ENCODE measurements at places on chromosomes 4 and X. TPM values are rescaled to one million over a fixed set of nuclear protein-coding genes. Genes with fewer than 3 reads are reported as not detected.
A peak's percentile ranks its signal among the peaks of the same experiment; 100 is the strongest.

DNA sequence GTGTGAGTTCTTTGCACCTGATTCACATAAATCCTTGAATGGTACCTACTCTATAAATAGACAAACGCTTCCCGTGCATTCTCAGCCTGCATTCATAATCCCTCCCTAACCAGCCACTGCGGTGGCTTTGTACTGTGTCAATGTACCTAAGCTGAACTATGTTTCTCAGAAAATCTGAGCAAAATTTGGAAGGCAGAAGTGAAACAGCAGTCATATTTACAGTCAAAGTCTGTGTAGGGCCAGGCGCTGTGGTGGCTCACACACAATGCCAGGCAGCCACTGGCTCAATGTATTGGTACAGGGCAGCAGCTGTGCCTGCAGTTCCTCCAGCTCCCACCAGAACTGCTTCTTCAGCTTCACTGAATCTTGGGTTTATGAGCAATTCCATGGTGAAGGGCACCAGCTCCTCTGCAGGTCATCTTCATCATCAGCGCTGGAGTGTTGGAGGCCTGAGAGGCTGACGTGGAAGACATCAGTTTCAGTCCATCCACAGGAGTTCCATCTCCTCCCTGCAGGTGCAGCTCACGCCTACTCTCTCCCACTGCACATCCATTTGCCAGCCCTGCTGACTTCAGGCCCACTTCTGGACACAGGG is 32.3 kb upstream of the IRF2 start:
- DNase-seq, result no peak

Gene USP17L17
- not detected for total RNA-seq

GRCh38 chrX:16018291-16018690 is 105.1 kb upstream of the GRPR start:
- DNase-seq, result no peak

- no peak for DNase-seq
These were observed 248.6 kb downstream of the AFAP1 start for GRCh38 chr4:7691061-7691460.

DNA sequence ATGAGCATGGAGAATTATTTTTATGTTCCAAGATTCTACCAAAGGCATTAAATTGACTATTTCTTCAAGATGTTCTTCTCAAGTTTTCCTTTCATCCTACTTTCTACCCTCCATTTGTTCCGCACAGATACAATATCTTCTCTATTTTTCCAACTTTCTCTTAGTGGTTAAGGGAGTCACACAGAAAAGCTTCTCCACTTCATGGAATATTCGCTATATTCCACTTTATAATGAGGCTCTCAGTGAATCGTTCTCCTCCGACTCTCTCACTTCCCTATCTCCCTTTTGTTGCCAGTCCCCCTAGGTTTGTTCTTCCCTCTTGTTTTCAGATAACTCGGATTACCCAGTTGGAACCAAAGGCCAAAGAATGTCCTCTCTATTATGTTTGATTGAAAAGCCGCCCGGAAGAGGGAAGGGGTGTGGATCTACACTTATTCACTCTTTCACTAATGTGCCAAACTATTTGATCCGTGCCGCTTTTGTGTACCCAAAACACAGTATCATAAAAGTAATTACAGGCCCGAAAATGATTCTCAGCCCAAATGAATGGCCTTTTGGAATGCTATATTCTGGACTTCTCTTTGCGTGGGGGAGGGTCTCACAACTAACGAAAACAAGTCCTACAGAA is 1.2 kb downstream of the SH3D19 start:
- no peak for DNase-seq

Gene DCLK2
- total RNA-seq, result 29.2 TPM

Gene LCORL
- total RNA-seq, result 29.0 TPM

DNA sequence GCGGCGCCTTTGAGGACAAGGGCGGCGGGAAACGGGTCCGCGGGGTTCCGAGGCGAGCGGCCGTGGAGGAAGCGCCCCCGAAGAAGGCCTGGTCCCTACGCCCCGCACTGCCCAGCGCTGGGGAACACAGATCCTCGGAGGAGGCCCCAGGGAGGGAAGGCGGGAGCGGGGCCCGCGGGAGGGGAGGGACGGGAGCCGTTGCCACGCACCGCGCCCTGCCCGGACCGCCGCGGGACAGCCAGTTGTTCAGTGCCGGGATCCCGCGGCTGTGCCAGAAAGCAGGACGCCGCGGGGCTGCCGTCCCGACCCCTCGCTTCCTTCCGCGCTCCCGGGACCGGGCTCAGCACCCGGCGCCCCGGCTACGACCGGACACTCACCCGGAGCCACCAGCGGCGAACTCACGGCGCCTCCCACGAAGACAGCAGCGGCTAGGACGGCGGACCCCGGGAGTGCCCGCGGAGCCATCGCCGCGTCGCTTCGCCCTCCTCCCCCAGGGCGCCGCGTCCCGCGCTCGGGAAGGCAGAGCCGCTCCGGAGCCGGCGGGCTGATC is 278 bp downstream of the RELL1 start:
- DNase-seq, result no peak

DNA sequence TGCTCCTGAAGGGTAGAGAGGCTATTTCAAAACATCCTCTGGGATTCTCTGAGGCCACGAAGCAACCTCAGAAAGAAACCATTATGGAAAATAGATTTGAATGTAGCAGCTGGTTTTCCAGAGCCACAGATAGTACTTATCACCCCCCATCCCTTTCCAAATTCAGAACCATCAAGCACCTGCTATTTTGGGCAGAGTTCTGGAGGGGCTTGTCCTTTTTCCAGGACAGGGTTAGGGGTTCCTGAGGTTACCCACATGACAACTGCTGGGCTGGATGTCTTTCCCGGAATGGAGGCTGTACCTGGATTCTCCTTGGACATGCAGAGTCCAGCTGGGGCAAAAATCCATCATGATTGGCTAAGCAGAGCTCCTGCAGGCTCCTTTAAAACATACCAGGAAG is 22.0 kb upstream of the ZXDA start:
- no peak for DNase-seq

Gene IL21
- total RNA-seq, result not detected

Gene PITX2
- total RNA-seq, result 0.77 TPM

Gene F9
- total RNA-seq, result not detected

DNA sequence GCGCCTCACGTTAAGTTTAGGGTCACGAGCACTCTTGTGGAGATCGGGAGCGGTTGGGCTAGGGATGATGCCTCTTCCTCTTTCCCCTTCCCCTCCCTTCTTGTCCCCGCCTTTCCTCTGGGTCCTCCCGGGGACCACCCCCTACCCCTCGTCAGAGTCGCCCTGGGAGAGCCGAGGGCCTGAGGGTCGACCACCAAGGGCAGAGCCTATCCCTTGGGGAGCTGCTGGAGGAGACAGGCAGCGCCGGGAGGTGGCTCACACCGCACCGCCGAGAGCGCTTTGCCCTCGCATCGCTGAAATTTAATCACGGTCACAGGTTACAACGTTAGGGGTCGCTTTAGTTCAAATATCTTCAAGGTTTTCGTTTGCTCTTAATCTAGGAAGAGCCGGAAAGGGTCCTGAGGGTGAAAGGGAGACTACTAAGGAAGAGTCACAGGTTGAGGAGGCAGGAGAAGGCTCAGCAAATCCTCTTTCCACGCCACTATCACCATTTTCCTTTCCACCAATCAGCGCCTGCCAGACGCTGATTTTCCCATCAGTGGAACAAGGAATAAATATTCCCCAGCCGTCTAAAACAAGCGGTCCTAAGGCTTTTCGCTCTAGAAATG is 528 bp upstream of the SNCA start:
- peak; percentile 59 for DNase-seq

DNA sequence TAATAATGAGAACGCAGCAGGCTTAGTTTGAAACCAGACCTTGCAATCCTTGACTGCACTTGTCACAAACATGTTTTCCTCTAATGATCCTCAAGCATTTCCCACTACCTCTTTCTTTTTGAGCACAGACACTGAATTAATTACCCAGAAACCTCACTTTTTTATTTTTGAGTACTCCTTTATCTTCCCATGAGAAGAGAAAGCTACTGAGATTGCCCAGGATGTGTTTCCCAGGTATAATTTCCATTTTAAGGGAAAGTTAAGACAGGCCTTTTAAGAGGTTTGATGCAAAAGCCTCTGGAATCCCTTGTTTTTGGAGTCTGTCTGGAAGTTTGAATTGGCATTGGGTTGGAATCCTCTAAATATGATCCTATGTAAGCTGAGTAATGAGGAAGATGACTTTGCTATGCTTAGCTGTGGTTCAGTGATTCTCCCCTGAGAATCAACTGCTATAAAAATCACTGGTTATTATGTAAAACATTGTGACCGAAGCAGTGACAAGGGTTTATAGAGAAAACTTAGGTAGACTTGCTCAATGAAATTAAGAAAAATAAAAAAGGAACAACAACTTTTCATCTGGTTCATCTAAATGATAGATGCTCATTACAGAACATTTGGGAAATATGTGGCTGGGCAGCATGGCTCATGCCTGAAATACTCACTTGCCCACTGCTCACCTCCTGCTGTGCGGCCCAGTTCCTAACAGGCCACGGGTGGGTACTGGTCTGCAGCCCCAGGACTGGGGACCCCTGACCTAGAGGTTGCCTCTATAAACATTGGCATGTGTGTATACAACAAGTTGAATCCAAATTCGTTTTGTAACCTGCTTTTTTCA is 10.8 kb upstream of the RHOH start:
- no peak for DNase-seq

DNA sequence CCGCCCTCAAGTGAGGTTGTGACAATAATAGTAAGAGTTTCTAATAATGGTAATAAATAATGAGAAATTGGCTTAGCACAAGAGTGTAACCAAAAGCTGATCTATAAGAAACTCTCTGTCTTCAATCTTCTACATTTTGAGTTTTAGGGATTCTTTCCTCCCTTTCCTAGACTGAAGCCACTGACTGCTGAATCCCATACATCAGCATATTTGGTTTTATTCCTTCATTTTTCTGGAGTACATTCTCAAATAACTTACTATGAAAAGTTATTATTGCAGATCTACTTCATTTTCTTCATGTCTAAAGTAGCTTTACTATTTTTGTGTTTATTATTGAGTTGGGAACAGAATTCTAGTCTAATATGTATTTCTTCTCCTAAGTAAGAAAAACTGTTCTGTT is 49.9 kb upstream of the ADAD1 start:
- DNase-seq, result no peak
